ENCODE measurements at places on chromosomes 4 and X.

DNA sequence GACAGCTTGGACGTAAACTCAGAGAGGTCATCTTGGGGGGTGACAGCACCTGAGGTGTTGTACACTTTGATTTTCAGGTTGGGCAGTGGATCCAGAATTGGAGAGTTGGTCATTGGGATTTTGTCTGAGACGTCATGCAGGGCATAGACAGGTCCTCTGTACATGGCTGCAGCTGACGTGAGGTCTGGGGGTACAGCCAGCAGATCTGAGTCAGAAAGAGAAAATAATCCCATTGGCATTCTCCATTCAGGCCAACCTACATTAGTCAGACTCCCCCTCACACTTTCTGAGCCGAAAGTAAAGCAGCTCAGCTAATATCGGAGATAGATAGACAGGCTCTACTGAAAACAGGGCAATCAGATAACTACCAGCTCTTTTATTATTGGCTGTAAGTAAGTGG, 329.7 kb downstream of the UNC5C start:
- DNase-seq = no peak

- DNase-seq = no peak
Observed at GRCh38 chr4:101967697-101968346, 177.3 kb downstream of the BANK1 start.

- DNase-seq = no peak
Observed at GRCh38 chr4:59920416-59920815, 1279.7 kb upstream of the ADGRL3 start.

- DNase-seq = no peak
Observed at GRCh38 chr4:110823251-110823650, 200.4 kb upstream of the PITX2 start.

GRCh38 chr4:2846172-2846571, 2.5 kb downstream of the ADD1 start:
- DNase-seq = no peak

- no peak for DNase-seq
Observed at GRCh38 chr4:212438-213188, 88.3 kb downstream of the ZNF718 start.

- no peak for DNase-seq
Observed at GRCh38 chr4:90840828-90841227, 713.6 kb downstream of the CCSER1 start.

GRCh38 chrX:110251526-110251925, 66.4 kb downstream of the AMMECR1 start:
- DNase-seq = no peak

All from stimulated activated CD8-positive, alpha-beta memory T cell treated with anti-CD3 and anti-CD28 coated beads, Interleukin-4, amount 100 ng/mL, for 48 hours (primary cell).